ENCODE measurements at places on chromosomes 16 and 17. TPM values are rescaled to one million over a fixed set of nuclear protein-coding genes. Genes with fewer than 3 reads are reported as not detected.

DNA sequence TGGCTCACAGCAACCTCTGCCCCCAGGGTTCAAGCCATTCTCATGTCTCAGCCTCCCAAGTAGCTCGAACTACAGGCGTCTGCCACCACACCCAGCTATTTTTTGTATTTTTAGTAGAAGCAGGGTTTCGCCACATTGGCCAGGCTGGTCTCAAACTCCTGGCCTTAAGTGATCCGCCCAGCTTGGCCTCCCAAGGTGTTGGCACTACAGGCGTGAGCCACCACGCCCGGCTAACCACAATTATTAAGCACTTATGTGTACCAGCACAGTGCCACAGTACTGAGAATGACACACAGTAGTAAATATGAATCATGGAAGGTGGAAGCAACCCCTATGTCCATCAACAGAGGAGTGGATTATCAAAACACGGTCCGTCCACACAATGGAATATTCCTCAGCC, 49.8 kb downstream of the COTL1 start:
- no peak for DNase-seq

- peak; percentile 50 for DNase-seq
These were observed 834 bp downstream of the FLYWCH1 start for GRCh38 chr16:2912330-2913199.

DNA sequence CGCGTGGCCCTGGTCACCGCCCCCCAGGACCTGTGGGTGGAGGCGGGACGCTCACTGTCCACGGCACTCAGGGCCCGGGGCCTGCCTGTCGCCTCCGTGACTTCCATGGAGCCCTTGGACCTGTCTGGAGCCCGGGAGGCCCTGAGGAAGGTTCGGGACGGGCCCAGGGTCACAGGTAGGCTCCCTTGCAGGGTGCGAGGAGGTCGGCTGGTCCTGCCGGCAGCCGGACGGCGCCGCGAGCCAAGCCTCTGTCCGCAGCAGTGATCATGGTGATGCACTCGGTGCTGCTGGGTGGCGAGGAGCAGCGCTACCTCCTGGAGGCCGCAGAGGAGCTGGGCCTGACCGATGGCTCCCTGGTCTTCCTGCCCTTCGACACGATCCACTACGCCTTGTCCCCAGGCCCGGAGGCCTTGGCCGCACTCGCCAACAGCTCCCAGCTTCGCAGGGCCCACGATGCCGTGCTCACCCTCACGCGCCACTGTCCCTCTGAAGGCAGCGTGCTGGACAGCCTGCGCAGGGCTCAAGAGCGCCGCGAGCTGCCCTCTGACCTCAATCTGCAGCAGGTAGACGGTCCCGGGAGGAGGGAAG, 1.3 kb downstream of the GUCY2D start:
- DNase-seq = no peak

KLHL10 gene
- 0.06 TPM for polyA plus RNA-seq

KRTAP9-4 gene
- not detected for polyA plus RNA-seq

DNA sequence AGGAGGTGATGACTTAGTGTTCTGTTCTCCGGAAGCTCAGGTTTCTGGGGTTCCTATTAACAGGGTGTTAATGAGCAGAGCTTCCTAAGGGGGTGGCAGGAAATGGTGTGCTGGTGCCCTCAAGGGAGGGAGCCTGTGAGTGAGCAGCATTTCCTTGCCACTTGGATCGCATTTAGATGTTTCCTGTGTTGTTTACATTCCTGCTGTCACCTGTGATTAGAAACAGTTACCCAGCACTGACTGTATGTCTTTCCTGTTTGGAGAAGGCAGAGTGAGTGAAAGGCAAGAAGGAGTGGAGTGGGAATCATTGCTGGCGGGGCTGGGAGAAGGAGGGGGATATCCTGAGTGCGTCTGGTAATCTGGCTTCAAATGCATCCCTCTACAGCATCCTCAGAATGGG, 214.6 kb downstream of the CCDC182 start:
- no peak for DNase-seq

KCNH4 gene
- 0.36 TPM for polyA plus RNA-seq

- DNase-seq = peak; percentile 88
These were observed at the start of gene TP53 for GRCh38 chr17:7687072-7687907. Gene TP53 (minus strand): TSS chr17:7687490. CDS start chr17:7676594, 10,896 bp downstream.

ANKRD13B gene
- 8.2 TPM for polyA plus RNA-seq

- DNase-seq = no peak
These were observed 42.8 kb upstream of the SALL1 start for GRCh38 chr16:51193879-51194278.

GRCh38 chr16:53945996-53946395, 242.0 kb downstream of the FTO start:
- DNase-seq = peak; percentile 26

GRCh38 chr16:48321317-48322036, 63.7 kb downstream of the SIAH1 start:
- no peak for DNase-seq

MVP gene
- polyA plus RNA-seq = 128 TPM

TMC8 gene
- 7.6 TPM for polyA plus RNA-seq

DNA sequence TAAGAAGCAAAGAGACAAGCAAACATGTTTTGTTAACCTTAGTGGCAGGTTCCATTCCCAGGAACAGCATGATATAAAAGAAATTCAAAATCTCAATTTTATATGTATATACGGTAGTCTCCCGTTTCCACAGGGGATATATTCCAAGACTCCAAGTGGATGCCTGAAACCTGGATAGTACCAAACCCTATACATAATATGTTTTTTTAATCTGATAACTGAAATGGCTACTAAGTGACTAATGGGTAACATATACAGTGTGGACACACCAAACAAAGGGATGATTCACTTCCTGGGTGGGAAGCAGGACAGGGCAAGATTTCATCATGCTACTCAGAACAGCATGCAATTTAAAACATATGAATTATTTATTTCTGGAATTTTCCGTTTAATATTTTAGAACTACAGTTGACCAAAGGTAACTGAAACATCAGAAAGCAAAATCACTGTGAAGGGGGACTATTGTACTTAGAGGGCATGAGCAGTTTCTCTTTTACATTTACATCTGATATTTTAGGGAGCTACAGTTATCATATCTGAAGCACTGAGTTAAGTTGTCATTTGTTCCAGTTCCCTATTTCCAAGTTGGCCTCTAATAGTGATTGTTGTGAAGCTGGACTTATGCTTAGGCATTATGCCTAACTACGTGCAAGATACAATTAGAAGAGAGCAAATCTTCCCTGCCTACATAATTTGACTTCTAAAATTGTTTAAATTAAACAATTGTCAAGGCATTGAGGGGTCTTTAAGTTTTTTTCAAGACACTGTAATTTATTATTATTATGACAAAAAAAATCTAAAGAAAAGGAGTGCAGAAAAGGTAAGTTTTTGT, 34.1 kb upstream of the ABCA6 start:
- no peak for DNase-seq

DNA sequence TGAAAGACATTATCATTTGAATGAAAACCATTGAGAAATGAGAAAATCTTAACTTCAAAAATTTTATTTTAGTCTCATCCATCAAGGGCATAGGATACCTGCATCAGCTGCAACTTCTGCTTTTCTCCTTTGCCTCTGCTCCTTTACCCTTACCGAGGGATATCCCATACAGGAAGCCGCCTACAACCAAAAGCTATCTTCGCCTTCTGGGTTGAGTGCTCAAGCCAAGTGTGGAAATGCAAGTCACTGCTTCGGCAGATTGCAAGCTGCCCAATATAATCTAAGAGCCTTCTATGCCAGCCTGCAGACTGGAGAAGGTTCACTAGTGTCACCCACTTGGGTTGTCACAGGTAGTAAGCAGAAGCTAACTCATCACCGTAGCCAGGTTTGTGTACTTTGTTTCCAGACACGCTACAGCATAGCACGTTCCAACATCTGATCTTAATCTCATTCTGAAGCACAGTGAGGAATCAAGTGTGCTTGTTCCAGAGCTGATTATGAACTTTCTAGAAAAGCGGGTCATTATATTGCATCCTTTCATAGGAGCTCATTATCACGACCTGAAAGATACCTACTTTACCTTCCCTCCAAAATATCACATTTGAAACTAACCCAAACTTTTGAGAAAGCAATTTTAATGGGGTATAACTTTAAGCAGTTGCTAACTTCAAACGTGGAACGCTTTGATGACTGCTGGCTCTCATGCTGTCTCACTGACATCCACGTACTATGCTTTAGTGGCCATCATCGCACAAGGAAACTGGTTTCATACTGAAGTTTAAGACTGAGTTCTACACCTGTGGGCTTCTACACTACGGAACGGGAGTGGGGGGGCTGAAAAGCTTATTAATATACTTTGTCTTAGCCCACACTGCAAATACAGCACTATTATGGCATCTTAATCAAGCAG, 8.0 kb upstream of the UNK start:
- DNase-seq = peak; percentile 60

GRCh38 chr16:55037046-55037445, 106.4 kb downstream of the IRX5 start:
- DNase-seq = no peak

DNA sequence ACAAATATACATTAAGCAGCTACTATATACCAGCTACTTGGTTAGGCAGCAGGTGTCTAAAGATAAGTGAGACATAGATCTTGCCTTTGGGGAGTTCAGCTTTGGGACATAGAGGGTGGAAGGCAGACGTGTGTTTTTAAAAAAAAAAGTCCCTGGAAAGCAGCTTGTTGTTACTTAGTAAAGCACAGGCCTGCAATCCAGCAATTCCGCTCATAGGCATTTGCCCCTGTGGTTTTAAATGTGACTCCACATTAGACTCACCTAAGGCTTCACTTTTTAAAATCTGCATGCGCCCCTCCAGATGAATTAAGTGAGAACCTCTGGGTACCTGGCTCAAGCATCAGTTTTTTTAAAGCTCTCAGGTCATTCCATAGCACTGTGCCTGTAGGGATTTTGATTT, 7.2 kb upstream of the MLYCD start:
- DNase-seq = no peak

RMI2 gene
- 12.4 TPM for polyA plus RNA-seq

- DNase-seq = no peak
These were observed 78.1 kb upstream of the CRHR1 start for GRCh38 chr17:45706033-45706432.

RNF166 gene
- 13.3 TPM for polyA plus RNA-seq

- no peak for DNase-seq
These were observed 2.4 kb downstream of the ALKBH5 start for GRCh38 chr17:18185832-18186626.

- DNase-seq = peak; percentile 33
These were observed 1.4 kb upstream of the HS3ST3B1 start for GRCh38 chr17:14299280-14300141.

DNA sequence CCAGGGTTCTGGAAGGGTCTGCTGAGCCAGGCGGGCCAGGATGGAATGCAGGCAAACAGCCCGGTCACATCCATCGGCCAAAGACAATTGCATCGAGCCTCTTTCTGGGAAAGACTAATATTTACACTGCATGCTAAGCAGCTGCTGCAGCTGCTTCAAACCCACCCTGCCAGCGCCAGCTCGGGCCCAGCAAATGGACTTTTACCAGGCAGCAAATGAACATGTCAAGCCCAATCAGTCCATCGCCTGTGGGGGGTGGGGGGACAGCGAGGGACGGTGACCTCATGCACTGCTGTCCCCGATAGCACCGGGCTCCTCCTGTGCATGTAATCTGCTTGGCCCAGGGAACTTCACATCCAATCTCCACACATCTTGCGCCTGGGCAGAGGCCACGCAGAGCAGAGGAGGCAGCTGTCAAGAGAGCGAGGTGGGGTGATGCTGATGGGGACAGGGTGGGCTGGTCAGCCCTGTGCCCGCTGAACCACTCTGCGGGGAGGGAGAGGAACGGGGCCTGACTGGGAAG, 39.4 kb upstream of the CDH5 start:
- peak; percentile 60 for DNase-seq

EFCAB13 gene
- 9.4 TPM for polyA plus RNA-seq

SYCE1L gene
- polyA plus RNA-seq = 5.6 TPM

SCNN1G gene
- polyA plus RNA-seq = 0.03 TPM

DNA sequence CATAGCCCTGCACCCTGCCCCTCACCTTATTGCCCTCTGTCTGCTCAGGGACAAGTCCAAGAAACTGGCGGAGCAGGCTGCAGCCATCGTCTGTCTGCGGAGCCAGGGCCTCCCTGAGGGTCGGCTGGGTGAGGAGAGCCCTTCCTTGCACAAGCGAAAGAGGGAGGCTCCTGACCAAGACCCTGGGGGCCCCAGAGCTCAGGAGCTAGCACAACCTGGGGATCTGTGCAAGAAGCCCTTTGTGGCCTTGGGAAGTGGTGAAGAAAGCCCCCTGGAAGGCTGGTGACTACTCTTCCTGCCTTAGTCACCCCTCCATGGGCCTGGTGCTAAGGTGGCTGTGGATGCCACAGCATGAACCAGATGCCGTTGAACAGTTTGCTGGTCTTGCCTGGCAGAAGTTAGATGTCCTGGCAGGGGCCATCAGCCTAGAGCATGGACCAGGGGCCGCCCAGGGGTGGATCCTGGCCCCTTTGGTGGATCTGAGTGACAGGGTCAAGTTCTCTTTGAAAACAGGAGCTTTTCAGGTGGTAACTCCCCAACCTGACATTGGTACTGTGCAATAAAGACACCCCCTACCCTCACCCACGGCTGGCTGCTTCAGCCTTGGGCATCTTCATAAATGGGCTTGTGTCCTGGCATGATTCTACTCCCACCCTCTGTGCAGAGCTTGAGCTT, 6.3 kb upstream of the NFATC3 start:
- DNase-seq = peak; percentile 58

- DNase-seq = no peak
These were observed 7.4 kb downstream of the GIP start for GRCh38 chr17:48960834-48961515.

DNA sequence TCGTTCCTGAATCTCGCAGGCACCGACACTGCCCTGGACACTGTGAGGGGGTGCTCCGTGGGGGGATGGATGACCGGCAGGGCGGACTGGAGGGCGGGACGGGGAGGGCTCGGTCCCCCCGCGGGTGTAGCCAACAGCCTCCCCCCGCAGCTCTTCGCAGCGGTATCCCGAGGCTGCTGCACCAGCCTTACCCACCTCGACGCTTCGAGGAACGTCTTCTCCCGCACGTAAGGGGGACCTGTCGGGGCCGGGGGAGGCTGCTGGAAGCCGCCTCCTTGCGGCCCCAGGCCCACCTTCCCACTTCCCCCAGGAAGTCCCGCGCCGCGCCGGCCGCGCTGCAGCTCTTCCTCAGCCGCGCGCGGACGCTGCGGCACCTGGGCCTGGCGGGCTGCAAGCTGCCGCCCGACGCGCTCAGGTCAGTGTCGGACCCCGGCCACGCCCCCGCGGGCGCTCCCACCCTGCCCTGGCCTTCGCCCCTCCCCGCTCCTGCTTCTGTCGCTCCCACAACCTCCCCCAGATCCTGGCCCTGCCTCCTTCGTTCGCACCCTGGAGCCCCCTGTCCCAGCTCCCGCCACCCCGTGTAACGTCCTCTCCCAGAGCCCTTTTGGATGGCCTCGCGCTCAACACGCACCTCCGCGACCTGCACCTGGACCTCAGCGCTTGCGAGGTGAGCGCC, 3.3 kb downstream of the CARMIL2 start:
- DNase-seq = no peak

Data from large intestine (tissue), 12 donors.